ENCODE measurements at places on chromosomes 2 and 18.

GRCh38 chr18:45412577-45412976 is 202.7 kb upstream of the SLC14A2 start:
- H3K4me1 ChIP-seq = no peaks in the 10 kb centered on the region
- no peaks in the 10 kb centered on the region for H3K27me3 ChIP-seq
- no peak overlapping the region for H3K4me3 ChIP-seq
- no peaks in the 10 kb centered on the region for H3K36me3 ChIP-seq

- no peak overlapping the region for H3K27ac ChIP-seq
- no peaks in the 10 kb centered on the region for H3K4me1 ChIP-seq
- H3K27me3 ChIP-seq = no peaks in the 10 kb centered on the region
- no peaks in the 10 kb centered on the region for H3K36me3 ChIP-seq
- H3K4me3 ChIP-seq = no peak overlapping the region
Observed at GRCh38 chr18:56962322-56962721, 184.6 kb upstream of the BOD1L2 start.

DNA sequence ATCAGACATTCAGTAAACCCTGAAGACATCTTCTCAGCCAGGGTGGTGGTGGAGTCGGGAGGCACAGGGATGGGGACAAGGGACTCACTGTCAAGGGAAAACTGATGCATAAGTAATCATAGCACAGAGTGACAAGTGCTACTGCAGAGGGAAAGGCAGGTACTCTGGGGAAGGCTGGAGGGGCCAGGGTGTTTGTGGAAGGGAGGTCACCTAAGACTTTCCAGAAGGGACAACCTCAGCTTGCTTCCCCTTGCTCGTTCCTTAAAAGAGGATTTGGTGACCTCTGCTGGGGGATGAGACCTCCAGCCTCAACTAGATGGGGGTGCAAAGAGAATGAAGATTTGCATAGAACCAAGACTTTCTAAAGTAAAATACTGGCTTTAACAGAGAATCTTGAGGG is 99.5 kb downstream of the SLC4A3 start:
- H3K4me1 ChIP-seq = no peaks in the 10 kb centered on the region
- no peak for DNase-seq
- no peaks in the 10 kb centered on the region for H3K36me3 ChIP-seq
- H3K4me3 ChIP-seq = no peak overlapping the region
- H3K27ac ChIP-seq = no peak overlapping the region

DNA sequence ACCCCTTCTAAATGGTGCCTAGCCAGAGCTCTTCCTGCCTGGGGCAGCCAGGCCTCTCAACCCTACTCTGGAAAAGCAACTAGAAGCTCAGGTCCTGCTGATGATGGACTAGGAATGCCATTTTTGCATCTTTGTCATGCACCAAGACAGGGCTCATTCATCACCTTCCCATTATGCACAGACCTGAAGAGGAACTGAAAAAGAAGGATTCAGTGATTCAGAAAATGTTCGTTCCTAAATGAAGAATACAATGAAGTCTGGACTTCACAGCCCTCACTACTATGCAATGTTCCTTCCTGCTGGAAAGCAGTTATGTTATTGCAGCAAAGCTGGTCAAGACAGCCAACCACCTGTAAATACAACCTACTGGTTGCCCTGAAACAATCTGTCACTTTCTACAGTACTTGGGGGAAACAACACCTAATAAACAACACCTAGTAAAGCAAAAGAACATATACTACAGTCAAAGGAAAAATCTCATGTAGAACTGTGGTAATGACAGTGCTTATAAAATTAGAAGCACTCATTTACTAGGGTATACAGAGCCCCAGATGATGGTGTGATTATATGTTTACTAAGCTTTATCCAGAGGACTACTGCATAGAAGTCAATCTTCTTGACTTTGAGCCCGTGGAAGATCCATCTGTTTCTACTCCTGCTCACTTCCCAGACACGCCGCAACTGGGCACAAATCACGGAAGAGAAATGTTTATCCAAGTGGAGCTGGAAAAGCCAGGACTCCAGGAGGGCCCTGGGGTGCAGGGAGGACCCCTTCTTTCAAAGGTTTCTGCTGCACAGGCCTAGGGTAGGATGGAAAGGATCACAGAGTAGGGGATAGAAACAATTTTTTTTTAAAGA is 103.1 kb upstream of the THOC1 start:
- no peaks in the 10 kb centered on the region for H3K27me3 ChIP-seq
- H3K27ac ChIP-seq = no peak overlapping the region
- H3K4me3 ChIP-seq = no peak overlapping the region
- H3K4me1 ChIP-seq = peaks cover 5% of the 10 kb centered on the region
- no peak for DNase-seq
- no peaks in the 10 kb centered on the region for H3K36me3 ChIP-seq

DNA sequence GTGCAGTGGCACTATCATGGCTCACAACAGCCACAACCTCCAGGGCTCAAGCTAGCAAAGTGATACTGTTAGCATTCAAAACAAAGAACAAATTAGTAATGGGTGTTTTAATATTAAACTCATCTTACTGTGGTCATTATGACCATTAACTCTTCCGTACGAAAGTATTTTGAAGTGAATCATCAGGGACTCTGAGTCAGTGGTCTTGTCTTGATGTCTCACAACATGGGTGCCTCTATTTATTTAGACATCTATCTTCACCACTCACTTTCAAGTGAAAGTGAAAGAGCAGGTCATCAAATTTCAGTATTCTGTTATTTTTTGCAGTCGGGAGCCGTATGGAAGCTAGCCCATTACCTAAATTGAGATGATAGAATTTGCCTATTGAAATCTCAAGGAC is 1118.2 kb downstream of the DPP10 start:
- DNase-seq = no peak
- H3K4me1 ChIP-seq = no peaks in the 10 kb centered on the region
- no peaks in the 10 kb centered on the region for H3K36me3 ChIP-seq
